ENCODE measurements at places on chromosomes 2 and 18.
A peak's percentile ranks its signal among the peaks of the same experiment; 100 is the strongest.

DNA sequence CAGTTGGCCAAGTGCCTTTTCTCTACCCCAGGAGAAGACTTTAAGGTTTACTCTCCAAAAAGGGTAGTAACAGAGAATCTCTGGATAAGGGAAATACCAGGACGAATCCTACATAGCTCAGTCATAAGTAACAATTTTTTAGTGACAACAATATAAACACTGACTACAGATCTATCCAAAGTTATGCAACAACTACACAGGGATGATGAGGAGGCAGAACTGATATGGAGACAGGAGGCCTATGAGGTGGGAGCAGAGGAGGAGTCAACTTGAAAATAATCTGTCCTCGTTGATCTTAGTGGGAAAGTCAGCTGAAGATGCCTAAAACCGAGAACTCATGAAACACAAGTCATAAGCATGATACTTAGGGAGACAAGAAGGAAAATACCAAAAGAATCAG is 40.2 kb downstream of the SLC35F5 start:
- no peak overlapping the region for H3K27ac ChIP-seq
- no peaks in the 10 kb centered on the region for H3K27me3 ChIP-seq
- peaks cover 12% of the 10 kb centered on the region for H3K36me3 ChIP-seq
- no peaks in the 10 kb centered on the region for H3K4me1 ChIP-seq

GRCh38 chr2:127032621-127033020 is 74.3 kb downstream of the BIN1 start:
- DNase-seq, result no peak
- no peak overlapping the region for H3K4me3 ChIP-seq
- peaks cover 4% of the 10 kb centered on the region for H3K4me1 ChIP-seq
- H3K36me3 ChIP-seq, result no peaks in the 10 kb centered on the region

GRCh38 chr2:45755585-45756335 is 104.3 kb downstream of the PRKCE start:
- no peaks in the 10 kb centered on the region for H3K36me3 ChIP-seq
- no peaks in the 10 kb centered on the region for H3K27me3 ChIP-seq
- no peak overlapping the region for H3K4me3 ChIP-seq

- peaks cover 3% of the 10 kb centered on the region for H3K36me3 ChIP-seq
- DNase-seq, result peak; percentile 57
- peak overlapping the region; percentile 98 for H3K27ac ChIP-seq
Observed at GRCh38 chr2:36387258-36387916, 31.8 kb downstream of the CRIM1 start.

DNA sequence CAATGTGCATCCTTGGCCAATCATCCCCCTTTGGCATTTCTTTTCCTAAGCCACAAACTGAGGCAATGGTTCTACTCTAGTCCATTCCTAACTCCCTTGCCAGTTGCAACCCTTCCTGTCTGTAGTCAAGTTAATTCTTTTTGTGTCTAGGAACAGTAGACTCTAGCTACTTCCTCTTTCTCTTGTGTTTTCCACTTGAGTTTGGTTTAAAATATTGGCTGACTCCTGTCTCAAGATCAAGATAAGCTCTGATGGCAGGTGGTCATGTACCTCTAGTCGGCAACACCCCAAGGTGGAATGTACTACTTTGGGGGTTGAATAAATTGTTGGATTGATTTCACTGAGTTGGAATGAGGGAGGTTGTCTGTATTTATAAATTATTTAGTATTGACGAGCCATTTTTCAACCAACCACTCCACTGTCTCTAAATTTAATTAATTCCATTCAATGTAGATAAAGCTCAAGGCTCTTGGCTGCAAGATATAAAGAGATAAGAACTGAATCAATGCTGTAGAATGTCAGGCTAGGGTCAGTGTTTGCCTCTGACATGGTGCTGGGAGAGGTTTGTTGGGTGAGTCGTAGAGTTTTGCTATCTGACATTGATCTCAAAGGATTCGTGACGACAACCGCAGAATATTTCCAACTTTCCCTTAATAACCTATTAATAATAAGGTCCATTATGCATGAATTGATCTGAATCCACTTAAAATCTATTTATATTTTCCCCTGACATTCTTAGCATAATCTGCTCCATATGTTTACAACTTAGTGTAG is 188.7 kb upstream of the APCDD1 start:
- peaks cover 3% of the 10 kb centered on the region for H3K27me3 ChIP-seq
- no peak for DNase-seq
- no peak overlapping the region for H3K27ac ChIP-seq
- peaks cover 22% of the 10 kb centered on the region for H3K4me1 ChIP-seq

DNA sequence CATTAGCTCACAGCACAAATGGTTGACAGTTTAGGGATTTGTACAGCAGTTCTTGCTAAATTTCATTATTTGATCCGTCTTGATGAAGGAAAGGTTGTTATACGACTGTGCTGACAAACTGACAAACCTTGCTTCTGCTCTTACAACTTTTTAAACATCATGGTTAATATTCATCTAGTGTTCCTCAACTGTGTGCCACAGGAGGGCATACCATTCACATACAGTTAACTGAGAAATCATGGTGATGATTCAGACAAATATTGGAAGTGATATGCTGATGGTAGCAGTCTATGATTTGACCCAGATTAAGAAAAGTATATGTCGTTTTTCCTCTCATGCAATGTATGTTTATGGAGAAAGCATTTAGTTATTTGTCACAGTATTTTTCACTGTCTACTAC is 129.8 kb upstream of the FSIP2 start:
- no peaks in the 10 kb centered on the region for H3K36me3 ChIP-seq
- no peak overlapping the region for H3K4me3 ChIP-seq
- peak; percentile 4 for DNase-seq
- H3K27me3 ChIP-seq, result no peaks in the 10 kb centered on the region
- no peak overlapping the region for H3K27ac ChIP-seq

GRCh38 chr18:54506516-54507261 is 84.4 kb upstream of the DYNAP start:
- no peak for DNase-seq
- no peak overlapping the region for H3K27ac ChIP-seq
- no peaks in the 10 kb centered on the region for H3K36me3 ChIP-seq
- no peaks in the 10 kb centered on the region for H3K4me1 ChIP-seq

- no peak overlapping the region for H3K27ac ChIP-seq
- H3K27me3 ChIP-seq, result no peaks in the 10 kb centered on the region
- no peak overlapping the region for H3K4me3 ChIP-seq
- H3K36me3 ChIP-seq, result no peaks in the 10 kb centered on the region
- DNase-seq, result peak; percentile 13
Observed at GRCh38 chr2:212177724-212178123, 360.9 kb downstream of the ERBB4 start.

- H3K36me3 ChIP-seq, result no peaks in the 10 kb centered on the region
- H3K27ac ChIP-seq, result no peak overlapping the region
- no peaks in the 10 kb centered on the region for H3K4me1 ChIP-seq
- H3K4me3 ChIP-seq, result no peak overlapping the region
Observed at GRCh38 chr18:74387383-74387782, 69.7 kb downstream of the DIPK1C start.

GRCh38 chr2:43752302-43752701 is 21.5 kb upstream of the DYNC2LI1 start:
- no peaks in the 10 kb centered on the region for H3K27me3 ChIP-seq
- H3K4me1 ChIP-seq, result no peaks in the 10 kb centered on the region
- no peak for DNase-seq
- H3K36me3 ChIP-seq, result no peaks in the 10 kb centered on the region

DNA sequence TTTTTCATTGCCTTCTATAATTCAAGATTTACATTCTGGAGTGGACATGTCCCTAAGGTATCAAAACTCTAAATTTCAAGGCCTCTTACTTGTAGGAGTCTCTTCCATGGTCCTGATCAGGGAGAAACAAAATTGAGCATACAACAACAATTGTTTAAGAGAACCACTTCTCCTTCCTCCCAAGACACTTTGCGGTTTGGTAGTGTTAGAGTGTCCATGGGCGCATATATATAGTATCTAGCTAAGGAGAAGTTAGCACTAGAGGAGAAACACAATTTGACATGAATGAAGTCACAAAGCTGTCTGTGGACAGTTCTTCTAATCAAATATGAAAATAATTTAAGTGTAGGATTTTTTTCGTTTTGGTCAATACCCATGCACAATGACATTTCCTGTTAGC is 349.1 kb upstream of the MAP2 start:
- no peak for DNase-seq
- H3K27ac ChIP-seq, result no peak overlapping the region
- H3K27me3 ChIP-seq, result no peaks in the 10 kb centered on the region
- no peaks in the 10 kb centered on the region for H3K4me1 ChIP-seq

DNA sequence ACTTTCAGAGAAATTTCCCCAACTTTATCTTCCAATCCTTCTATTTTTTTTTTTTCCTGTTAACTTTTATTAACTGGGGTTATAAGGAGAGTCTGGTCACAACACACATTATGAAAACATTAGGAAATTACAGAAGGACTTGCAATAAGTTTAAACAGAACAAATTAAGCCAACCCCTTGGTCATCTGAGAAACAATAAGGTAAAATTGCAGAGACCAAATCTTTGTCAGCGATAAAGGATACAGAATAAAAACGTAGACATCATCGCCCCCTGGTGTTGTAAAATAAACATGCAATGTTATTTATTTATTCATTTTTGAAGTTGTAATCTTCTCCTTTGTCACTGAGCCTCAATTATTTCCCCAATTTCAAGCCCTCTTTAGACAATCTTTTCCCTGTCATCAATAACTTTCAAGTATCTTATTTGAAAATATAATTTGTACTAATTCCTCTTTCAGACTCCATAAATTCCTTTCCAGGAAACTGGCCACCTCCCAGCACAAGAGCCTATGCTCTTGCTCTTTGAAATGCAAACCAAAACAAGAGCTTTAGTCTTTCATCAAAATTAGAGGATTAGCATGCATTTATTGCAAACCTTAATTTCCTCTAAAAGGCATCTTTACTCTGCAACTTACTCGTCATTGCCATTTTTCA is 19.5 kb downstream of the G6PC2 start:
- H3K4me3 ChIP-seq, result no peak overlapping the region
- H3K27ac ChIP-seq, result no peak overlapping the region
- no peaks in the 10 kb centered on the region for H3K4me1 ChIP-seq
- peak; percentile 58 for DNase-seq
- no peaks in the 10 kb centered on the region for H3K36me3 ChIP-seq

- no peak overlapping the region for H3K4me3 ChIP-seq
- no peaks in the 10 kb centered on the region for H3K4me1 ChIP-seq
- H3K36me3 ChIP-seq, result no peaks in the 10 kb centered on the region
- H3K27ac ChIP-seq, result no peak overlapping the region
Observed at GRCh38 chr2:177582000-177582399, 189.4 kb downstream of the AGPS start.

GRCh38 chr2:227267410-227268115 is 57.5 kb upstream of the MFF start:
- no peak overlapping the region for H3K4me3 ChIP-seq
- H3K27me3 ChIP-seq, result no peaks in the 10 kb centered on the region
- DNase-seq, result no peak
- H3K36me3 ChIP-seq, result no peaks in the 10 kb centered on the region
- H3K27ac ChIP-seq, result no peak overlapping the region
- H3K4me1 ChIP-seq, result no peaks in the 10 kb centered on the region

DNA sequence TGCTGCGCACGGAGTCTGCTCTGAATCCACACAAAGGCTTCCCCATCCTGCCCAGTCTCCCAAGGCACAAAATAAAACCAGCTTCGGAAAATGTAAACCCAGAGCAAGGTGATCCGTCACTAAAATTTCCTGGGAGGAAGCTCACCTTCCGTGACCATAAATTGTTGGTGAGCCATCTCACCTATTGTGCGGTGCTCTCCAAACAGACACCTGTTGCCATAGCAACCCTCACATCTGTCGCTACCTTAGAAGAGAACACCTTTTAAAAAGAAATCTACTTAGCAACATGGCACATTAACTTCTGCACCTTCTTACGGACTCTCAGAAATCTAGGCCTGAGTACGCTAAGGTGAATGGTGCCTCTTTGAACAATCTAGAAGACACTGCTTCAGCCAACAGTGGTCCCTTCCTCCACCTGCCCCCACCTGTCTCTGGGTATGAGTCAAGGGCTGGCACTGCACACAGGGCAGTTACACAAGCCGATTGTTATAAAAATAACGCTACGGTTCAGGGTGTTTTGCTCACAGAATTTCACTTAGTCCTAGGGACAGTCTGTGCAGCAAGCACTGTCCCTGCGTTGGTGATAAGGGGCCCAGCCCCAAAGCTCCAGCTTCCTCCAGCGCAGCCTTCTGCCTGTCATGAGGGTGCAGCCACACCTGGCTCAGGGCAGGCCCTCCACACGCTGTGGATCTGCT is 114.9 kb upstream of the ID2 start:
- no peaks in the 10 kb centered on the region for H3K36me3 ChIP-seq
- no peaks in the 10 kb centered on the region for H3K4me1 ChIP-seq

- no peak for DNase-seq
- H3K4me3 ChIP-seq, result no peak overlapping the region
- H3K4me1 ChIP-seq, result peaks cover 17% of the 10 kb centered on the region
- H3K27me3 ChIP-seq, result no peaks in the 10 kb centered on the region
- H3K36me3 ChIP-seq, result no peaks in the 10 kb centered on the region
Observed at GRCh38 chr2:43429369-43429768, 166.5 kb downstream of the THADA start.

GRCh38 chr2:30860726-30861125 is 53.5 kb upstream of the CAPN13 start:
- no peak overlapping the region for H3K4me3 ChIP-seq
- no peak for DNase-seq
- no peaks in the 10 kb centered on the region for H3K27me3 ChIP-seq
- no peaks in the 10 kb centered on the region for H3K4me1 ChIP-seq
- no peak overlapping the region for H3K27ac ChIP-seq

- no peak overlapping the region for H3K27ac ChIP-seq
- no peaks in the 10 kb centered on the region for H3K4me1 ChIP-seq
Observed at GRCh38 chr2:145845207-145845894, 1325.4 kb upstream of the ZEB2 start.

DNA sequence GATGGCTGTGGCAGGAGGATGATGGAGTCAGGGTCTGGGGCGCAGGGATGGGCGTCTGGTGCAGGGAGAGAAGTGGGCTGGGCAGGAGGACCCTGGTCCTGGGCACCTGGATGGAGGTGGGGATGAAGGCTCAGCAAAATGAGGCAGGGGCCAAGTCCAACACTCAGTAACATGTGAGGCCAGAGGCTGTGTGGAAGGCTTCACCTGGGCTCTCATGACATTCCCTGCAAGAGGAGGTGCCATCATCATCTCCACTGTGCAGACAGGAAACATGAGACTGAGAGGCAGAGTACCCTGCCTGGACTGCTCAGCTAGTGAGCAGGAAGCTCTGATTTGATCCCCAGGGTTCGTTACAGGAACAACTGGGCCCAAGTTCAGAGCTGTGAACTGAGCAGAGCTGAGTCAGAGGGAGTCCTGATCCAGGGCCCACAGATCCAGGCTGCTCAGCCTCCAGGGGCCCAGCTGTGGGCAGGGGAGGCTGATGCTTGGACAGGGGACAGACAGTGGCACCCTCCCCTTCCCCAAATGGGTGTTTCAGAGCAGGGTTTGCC is 36.9 kb downstream of the HJURP start:
- H3K36me3 ChIP-seq, result no peaks in the 10 kb centered on the region
- no peaks in the 10 kb centered on the region for H3K27me3 ChIP-seq
- no peaks in the 10 kb centered on the region for H3K4me1 ChIP-seq
- no peak overlapping the region for H3K4me3 ChIP-seq
- DNase-seq, result no peak

GRCh38 chr2:54704688-54705605 is 18.5 kb upstream of the EML6 start:
- DNase-seq, result peak; percentile 71
- peaks cover 9% of the 10 kb centered on the region for H3K27me3 ChIP-seq
- peaks cover 8% of the 10 kb centered on the region for H3K4me1 ChIP-seq
- no peak overlapping the region for H3K4me3 ChIP-seq

Data from endothelial cell of umbilical vein (primary cell).